ENCODE measurements at places on chromosomes 13 and 19. TPM values are rescaled to one million over a fixed set of nuclear protein-coding genes. Genes with fewer than 3 reads are reported as not detected.

Gene RPL18
- 1,804 TPM for total RNA-seq

Gene ZNF284
- 2.5 TPM for total RNA-seq

Gene NOTCH3
- total RNA-seq = 78.7 TPM

Gene TDRD3
- total RNA-seq = 18.9 TPM
